Spleen (tissue), 13 donors: ENCODE measurements at places on chromosomes 12 and 14. TPM values are rescaled to one million over a fixed set of nuclear protein-coding genes. Genes with fewer than 3 reads are reported as not detected.

Gene TBX3
- 22.1 TPM for total RNA-seq

Gene SLCO1B1
- not detected for total RNA-seq

Gene LIN7A
- 12.0 TPM for total RNA-seq

Gene PRR4
- 1.2 TPM for total RNA-seq

Gene LRRC9
- total RNA-seq = not detected

Gene SPX
- total RNA-seq = not detected

Gene DACT1
- 8.9 TPM for total RNA-seq

Gene ATXN7L3B
- total RNA-seq = 31.4 TPM

Gene DHRS2
- 10.7 TPM for total RNA-seq

Gene WNT1
- total RNA-seq = not detected

Gene FAR2
- total RNA-seq = 32.9 TPM

Gene RNASE1
- total RNA-seq = 438 TPM

Gene B4GALNT1
- 0.40 TPM for total RNA-seq

Gene CFAP251
- 10.5 TPM for total RNA-seq

Gene GPRC5D
- 0.40 TPM for total RNA-seq

Gene SLC17A8
- not detected for total RNA-seq

DNA sequence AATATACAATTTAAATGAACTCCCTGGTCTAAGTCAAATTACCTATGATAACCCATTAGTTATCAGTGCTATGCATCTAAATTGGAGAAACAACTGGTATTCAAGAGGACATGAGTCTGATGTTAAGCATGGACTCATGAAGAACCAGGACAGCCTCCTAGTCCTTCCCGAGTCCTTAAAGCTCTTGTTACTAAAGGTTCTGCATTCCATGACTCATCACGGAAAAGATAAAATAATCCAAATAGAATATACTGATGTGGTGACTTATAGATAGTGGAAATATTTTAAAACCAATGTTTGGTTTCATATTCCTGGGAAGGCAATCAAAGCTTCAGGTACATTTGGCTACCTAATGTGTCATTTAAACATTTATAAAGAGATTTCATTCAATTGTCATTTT is 117.2 kb upstream of the PMCH start:
- DNase-seq = no peak

- DNase-seq = no peak
Measured at GRCh38 chr12:127515941-127516340, 751.0 kb upstream of the TMEM132C start.

GRCh38 chr12:4164559-4165558 is 108.7 kb upstream of the CCND2 start:
- DNase-seq = peak; percentile 92

DNA sequence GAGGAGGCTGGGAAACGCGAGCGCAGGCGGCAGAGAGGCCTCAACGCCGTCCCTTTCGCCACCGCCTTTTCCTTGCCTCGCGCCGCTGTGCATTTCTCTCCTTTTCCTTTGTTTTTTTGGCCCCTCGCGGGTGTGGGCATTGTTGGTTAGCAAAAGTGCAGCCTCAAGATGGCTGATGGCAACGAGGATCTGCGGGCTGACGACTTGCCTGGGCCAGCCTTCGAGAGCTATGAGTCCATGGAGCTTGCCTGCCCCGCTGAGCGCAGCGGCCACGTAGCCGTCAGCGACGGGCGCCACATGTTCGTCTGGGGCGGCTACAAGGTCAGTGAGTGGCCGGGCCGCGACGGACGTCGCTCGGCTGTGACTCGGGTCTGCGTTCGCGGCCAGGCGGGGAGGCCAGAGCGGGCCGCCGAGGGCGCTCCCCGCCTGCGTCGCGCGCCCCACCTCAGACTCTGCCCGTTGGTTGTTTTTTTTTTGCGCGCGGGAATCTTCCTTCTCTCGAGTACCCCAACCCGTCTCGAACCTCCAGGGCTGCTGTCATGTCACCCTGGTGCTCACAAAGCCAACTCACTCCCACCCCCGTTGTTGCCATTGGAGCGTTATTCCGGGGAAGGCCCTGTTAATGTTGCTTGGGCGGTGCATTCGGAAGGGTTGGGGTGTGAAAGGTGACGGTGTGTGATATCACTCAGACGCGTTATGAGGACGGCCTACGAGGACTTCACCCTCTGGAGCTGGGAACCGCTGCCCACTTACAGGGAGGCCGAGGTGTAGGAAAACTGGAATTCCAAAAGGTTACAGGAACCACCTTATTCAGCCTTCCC is 558 bp downstream of the KLHDC2 start:
- peak; percentile 92 for DNase-seq

GRCh38 chr14:40629144-40629543 is 977.5 kb upstream of the LRFN5 start:
- DNase-seq = no peak

GRCh38 chr14:99579120-99579836 is 24.7 kb downstream of the CCDC85C start:
- no peak for DNase-seq

DNA sequence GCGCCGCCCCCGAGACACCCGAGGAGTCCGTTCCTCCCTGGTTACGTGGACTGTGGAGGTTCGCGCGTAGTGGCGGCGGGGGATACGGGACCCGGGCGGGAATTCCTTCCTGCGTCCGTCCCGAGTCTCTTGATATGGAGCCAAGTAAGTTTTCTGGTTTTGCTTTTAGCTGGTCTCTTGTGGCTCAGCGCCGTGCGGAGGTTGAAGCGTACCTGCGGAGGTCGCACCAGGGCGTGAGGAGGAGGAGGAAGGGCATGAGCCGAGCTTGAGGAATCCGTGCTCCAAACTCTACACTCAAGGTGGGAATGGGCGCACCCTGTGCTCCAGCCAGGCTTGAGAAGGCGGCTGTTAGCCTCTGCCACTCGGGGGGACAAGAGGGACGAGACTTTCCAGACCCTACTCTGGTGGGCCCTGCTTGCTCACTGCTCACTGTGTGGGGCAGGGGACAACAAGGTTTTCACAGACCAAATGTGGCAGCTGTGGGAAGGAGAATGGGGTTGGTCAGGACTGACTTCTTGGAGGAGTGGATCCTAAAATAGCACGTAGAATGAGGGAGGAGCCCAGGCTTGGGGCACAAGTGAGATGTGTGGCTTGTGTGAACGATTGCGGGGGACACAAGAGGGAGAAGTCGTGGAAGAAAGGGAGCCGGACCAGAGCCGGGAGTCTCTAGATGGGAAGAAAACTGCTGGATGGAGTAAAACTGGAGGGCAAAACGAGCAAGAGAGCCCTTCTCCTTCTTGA is 577 bp downstream of the ATG101 start:
- DNase-seq = no peak

DNA sequence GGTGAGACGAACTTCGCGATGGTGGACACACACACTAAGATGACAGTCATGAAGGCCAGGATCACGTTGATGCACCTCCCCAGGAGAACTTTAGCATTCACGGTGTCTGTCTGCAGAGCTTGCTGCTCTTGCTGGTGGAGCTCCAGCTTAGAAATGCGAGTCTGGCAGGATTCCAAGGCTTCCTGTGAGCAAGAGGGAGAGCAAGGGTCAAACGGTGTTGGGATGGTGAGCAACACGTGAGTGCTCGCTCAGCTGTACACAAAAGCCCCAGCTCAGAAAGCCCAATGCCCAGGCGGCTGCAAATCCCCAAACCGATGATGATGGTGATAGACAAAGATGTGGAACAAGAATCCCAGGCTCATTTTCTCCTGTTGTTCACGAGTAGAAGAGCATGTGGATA is 78.8 kb downstream of the TMCC3 start:
- DNase-seq = no peak

- no peak for DNase-seq
Measured at GRCh38 chr12:123057513-123058265, 77.2 kb downstream of the ARL6IP4 start.

DNA sequence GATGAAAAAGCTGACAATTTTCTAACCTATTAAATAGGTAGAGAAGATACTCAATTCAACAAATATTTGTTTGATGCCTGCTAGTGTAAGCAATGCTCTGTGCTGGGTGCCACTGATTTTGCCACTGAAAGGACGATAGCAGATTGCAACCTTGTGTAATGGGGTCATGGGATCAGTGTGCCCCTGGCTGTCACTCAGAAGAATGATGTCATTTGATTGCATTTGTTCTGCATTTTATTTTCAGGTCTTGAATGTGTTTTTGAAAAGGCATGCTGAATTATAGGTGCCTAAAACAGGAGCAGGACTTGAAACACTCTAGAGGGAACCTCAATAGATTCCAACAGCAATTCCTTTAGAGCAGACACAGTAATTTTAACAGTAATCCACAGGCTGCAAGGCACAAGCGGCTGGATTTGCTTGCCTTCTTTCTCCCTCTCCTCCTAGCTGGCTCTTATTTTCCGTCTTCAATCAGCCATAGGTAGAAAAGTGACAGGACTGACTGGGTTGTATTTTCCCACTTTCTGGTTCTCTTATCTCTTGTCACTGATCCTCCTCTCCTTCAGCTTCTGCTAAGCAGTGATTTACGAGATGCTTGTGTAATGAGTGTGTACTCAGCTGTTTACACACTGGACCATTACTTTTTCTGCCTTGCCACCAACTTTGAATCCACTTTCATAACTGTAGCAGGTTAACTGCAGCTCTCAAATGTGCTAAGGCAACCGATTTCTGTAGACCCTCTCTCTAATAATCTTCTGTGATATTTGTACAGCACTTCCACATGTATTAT is 4.1 kb downstream of the PLXNC1 start:
- DNase-seq = no peak

DNA sequence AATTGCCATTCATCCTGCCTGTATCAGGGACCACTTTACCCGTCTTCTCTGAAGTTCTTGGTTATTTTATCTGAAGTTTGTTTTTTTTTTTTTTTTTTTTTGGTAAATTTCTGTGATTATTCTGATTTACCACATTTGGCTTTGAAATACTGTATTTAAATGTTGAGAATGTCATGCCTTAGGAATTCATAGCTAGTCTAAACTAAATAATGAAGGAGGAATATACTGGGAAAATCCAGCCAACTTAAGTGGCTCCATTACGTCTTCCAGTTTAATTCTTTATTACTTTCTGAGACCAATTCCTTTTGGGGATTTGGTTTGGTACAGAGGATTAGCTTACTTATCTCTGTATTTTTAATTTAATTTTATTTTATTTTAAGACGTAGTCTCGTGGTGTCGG is 60.3 kb upstream of the KCNMB4 start:
- DNase-seq = no peak
